ENCODE measurements at places on chromosomes 3 and 15. TPM values are rescaled to one million over a fixed set of nuclear protein-coding genes. Genes with fewer than 3 reads are reported as not detected.

Gene OR4F6
- not detected for total RNA-seq

GRCh38 chr3:157540656-157541055 is 37.4 kb upstream of the VEPH1 start:
- no peaks in the 10 kb centered on the region for H3K27me3 ChIP-seq
- DNase-seq, result no peak
- no peaks in the 10 kb centered on the region for H3K4me1 ChIP-seq

DNA sequence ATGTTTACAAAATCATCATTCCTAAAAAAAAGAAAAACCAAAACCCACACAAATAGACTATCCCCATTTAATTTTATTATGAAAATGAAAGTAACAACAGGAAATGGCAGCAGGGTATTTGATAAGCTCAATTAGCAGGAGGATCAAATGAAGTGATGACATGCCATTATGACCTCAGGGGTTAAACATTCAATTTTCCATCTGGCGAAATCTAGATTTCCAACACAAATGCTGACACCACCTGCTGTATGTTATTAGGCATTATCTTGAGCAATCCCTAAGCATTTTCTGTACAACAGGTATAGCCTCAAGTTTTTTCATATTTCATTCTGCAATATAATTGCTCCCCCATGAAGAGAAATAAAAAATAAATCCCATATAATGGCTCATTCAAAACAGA is 57.1 kb downstream of the SHQ1 start:
- H3K27me3 ChIP-seq, result no peaks in the 10 kb centered on the region
- H3K27ac ChIP-seq, result no peak overlapping the region
- no peak overlapping the region for H3K4me3 ChIP-seq

- H3K4me1 ChIP-seq, result no peaks in the 10 kb centered on the region
- DNase-seq, result no peak
- H3K27me3 ChIP-seq, result no peaks in the 10 kb centered on the region
- H3K27ac ChIP-seq, result peak overlapping the region; percentile 73
- no peaks in the 10 kb centered on the region for H3K36me3 ChIP-seq
- peak overlapping the region; percentile 71 for H3K4me3 ChIP-seq
Observed at GRCh38 chr3:194133661-194134230, 2.2 kb upstream of the HES1 start.

Gene NOX5
- 0.90 TPM for total RNA-seq

Gene PAK6
- total RNA-seq, result 0.84 TPM

Gene ACAA1
- total RNA-seq, result 79.2 TPM

- no peaks in the 10 kb centered on the region for H3K27me3 ChIP-seq
- H3K36me3 ChIP-seq, result no peaks in the 10 kb centered on the region
- no peak for DNase-seq
- no peak overlapping the region for H3K4me3 ChIP-seq
- H3K27ac ChIP-seq, result no peak overlapping the region
Observed at GRCh38 chr3:53506110-53506762, 11.8 kb downstream of the CACNA1D start.

DNA sequence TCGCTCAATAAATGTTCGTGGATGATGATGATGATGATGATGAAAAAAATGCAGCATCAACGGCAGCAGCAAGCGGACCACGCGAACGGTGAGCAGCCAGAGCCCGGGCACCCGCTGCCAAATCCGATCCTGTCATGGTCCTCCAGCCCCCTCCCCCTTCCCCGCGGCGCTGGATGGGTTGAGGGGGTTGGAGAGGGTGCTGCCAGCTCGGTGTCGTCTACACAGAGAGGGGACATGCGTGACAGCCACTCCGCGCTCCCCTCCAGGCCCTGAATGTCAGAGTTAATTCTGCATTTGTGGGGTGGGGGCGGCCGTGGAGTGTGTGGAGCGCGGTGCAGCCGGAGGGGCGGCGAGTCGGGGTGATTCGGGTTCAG is 722 bp downstream of the CACNA1D start:
- H3K27ac ChIP-seq, result peak overlapping the region; percentile 64
- H3K4me3 ChIP-seq, result peak overlapping the region; percentile 53
- peaks cover 23% of the 10 kb centered on the region for H3K4me1 ChIP-seq
- H3K27me3 ChIP-seq, result no peaks in the 10 kb centered on the region
- H3K36me3 ChIP-seq, result no peaks in the 10 kb centered on the region
- no peak for DNase-seq

Gene SH2D7
- total RNA-seq, result not detected

Gene RSRC1
- 70.1 TPM for total RNA-seq

- H3K36me3 ChIP-seq, result peaks cover 50% of the 10 kb centered on the region
- no peak for DNase-seq
Observed at GRCh38 chr3:111924283-111924682, 54.5 kb upstream of the ABHD10 start.

Gene GABRR3
- not detected for total RNA-seq

- H3K27ac ChIP-seq, result no peak overlapping the region
- DNase-seq, result no peak
- H3K4me3 ChIP-seq, result no peak overlapping the region
- no peaks in the 10 kb centered on the region for H3K36me3 ChIP-seq
- no peaks in the 10 kb centered on the region for H3K27me3 ChIP-seq
- H3K4me1 ChIP-seq, result peaks cover 5% of the 10 kb centered on the region
Observed at GRCh38 chr3:133943639-133944141, 48.0 kb upstream of the RAB6B start.

Gene PHC3
- total RNA-seq, result 63.8 TPM

DNA sequence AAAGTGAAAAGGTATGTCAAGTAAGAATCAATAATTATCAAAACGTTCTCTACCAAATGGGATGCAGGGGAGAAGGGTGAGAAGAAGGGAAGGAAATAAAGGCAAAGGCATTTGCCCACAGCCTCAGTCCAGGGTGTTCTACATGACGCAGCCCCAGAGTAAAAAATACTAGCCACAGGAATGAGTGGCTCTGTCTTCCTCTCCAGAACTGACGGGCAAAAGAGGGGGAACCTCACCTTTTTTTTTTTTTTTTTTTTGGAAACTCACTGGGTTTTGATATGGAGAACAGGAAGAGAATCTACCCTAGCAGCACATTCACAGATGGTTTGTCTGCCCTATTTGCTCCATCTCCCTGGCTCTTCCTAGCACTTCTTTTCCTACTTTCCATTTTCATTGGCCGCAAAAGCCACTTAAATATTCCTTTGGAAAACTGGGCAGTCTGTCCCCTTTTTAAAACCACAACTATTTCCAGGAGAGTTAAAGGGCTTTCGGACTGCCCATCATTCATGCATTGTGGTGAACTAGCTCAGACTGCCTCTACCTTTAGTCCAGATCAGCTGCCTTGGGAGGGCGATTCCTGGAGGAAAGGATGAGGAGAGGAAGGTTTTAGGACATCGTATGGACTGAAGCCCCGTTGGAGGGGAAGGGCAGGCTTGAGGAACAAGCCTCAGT is 28.2 kb downstream of the B3GNT5 start:
- H3K27ac ChIP-seq, result no peak overlapping the region
- no peak overlapping the region for H3K4me3 ChIP-seq
- no peaks in the 10 kb centered on the region for H3K36me3 ChIP-seq
- no peak for DNase-seq
- peaks cover 12% of the 10 kb centered on the region for H3K4me1 ChIP-seq
- no peaks in the 10 kb centered on the region for H3K27me3 ChIP-seq

DNA sequence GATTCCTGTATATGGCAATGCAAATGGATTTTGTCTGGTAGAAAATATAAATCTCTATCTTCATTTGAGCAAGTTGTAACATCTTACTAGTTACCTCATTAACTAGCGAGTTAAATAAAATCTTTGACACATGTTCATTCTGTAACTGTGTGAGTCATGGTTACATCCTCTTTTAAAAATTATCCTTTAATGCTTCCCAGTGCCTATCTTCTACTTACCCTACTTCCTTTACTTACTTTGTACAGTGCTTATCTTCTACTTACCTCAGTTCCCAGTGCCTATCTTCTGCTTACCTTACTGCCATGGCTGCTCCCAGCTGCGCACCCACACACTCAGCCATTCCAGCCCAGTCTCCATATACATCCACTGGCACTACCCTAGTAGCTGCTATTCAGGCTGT is 71.9 kb upstream of the GOLGA8B start:
- H3K4me3 ChIP-seq, result no peak overlapping the region
- no peak for DNase-seq
- H3K36me3 ChIP-seq, result no peaks in the 10 kb centered on the region
- no peaks in the 10 kb centered on the region for H3K27me3 ChIP-seq

Gene MRAS
- total RNA-seq, result 181 TPM

DNA sequence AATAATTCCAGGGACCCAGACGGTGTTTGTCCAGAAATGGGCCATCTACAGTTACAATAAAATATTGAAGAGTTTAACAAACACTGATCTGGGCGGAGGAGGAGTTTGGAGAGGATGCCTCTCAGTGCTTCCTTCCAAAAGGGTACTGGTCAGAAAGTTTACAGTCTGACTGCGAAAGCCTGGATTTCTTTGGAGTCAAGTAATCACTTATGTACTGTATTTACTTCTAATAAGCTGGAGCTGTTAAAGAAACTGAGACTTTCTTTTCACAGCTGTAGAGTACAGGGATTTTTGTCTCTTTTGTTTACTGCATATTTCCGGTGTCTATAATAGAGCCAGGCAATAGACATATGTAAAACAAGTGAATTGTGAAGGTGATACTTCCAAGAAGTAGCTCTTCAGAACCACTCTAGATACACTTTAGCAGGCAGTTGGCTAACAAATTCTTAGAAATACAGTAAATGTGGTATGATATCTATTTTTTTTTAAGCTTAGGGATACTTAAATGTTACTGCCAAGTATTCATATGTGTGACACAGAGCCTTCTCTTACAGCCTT is 22.1 kb upstream of the NEO1 start:
- H3K27ac ChIP-seq, result no peak overlapping the region
- H3K27me3 ChIP-seq, result no peaks in the 10 kb centered on the region
- H3K36me3 ChIP-seq, result no peaks in the 10 kb centered on the region
- no peak for DNase-seq
- H3K4me1 ChIP-seq, result no peaks in the 10 kb centered on the region

DNA sequence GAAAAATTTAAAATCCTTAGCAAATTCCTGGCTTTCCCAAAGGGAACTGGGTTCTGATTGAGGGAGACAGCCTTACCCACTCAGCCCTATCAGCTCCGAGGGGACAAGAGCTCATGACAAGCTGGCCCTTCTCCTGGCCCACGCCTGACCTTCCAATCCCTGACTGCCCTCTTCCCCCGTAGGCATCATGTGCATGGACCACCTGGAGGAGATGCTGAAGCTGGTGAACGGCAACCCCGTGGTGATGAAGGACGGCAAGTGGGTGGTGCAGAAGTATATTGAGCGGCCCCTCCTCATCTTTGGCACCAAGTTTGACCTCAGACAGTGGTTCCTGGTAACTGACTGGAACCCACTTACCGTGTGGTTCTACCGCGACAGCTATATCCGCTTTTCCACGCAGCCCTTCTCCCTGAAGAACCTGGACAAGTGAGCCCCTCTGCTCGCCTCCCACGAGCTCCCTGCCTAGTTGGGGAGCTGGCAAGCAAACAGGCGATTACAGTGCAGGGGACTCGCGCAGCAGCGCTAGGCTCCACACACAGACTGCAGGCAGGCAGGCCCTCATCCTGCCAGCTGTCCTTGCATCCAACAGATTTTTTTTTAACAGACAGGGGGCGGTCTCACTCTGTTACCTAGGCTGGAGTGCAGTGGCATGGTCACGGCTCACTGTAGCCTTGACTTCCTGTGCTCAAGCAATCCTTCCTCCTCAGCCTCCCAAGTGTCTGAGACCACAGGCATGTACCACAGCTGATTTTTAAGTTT is 16.8 kb downstream of the RPUSD3 start:
- DNase-seq, result no peak
- H3K4me1 ChIP-seq, result no peaks in the 10 kb centered on the region
- H3K27me3 ChIP-seq, result no peaks in the 10 kb centered on the region
- no peaks in the 10 kb centered on the region for H3K36me3 ChIP-seq
- H3K4me3 ChIP-seq, result no peak overlapping the region

GRCh38 chr3:42057561-42058211 is 33.5 kb upstream of the TRAK1 start:
- DNase-seq, result no peak
- H3K27ac ChIP-seq, result no peak overlapping the region
- no peaks in the 10 kb centered on the region for H3K4me1 ChIP-seq
- no peaks in the 10 kb centered on the region for H3K27me3 ChIP-seq

DNA sequence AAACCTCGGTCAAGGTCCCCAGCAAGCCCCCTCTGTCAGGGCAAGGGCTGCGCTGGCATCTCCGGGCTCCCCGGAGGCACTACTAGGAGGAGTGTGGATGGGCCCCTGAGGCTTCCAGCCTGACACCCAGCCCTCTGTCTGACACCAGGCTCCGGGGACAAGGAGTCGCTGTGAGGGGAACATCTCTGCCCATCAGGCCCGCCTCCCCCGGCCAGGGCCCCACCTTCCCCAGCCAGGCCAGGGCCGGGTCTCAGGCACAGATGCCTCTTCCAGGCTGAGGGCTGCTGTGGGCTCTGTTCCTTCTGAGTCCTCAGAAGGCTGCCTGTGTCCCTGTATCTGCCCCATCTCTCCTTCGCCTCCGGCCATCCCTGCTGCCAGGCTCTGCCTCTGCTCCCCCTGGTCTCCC is 15.8 kb downstream of the CSPG4 start:
- H3K27me3 ChIP-seq, result no peaks in the 10 kb centered on the region
- no peak overlapping the region for H3K4me3 ChIP-seq

GRCh38 chr15:59591356-59591755 is 20.2 kb upstream of the GCNT3 start:
- H3K36me3 ChIP-seq, result no peaks in the 10 kb centered on the region
- H3K4me1 ChIP-seq, result no peaks in the 10 kb centered on the region
- no peaks in the 10 kb centered on the region for H3K27me3 ChIP-seq
- no peak overlapping the region for H3K4me3 ChIP-seq

DNA sequence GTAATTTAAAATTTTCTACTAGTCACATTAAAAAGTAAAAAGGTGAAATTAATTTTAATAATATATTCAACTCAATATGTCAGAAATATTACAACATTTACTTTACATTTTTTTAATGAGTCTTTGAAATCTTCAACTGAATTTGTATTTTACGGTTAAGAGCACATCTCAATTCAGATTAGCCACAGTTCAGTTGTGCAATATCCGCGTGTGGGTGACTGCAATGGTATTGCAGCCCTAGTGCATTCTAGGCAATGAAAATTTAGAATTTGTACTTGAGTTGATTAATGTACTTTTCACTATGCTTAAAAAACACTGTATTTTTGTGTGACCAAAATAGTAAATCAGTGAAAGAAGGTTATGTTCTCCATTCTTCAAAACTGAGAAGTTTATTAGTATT is 57.3 kb downstream of the CEP63 start:
- no peaks in the 10 kb centered on the region for H3K27me3 ChIP-seq
- H3K36me3 ChIP-seq, result peaks cover 55% of the 10 kb centered on the region
- DNase-seq, result no peak
- no peak overlapping the region for H3K4me3 ChIP-seq

Gene ARGFX
- not detected for total RNA-seq

Gene LRRC31
- total RNA-seq, result not detected
